Endothelial cell (in vitro differentiated cells): ENCODE measurements at places on chromosomes 5 and 9.
A peak's percentile ranks its signal among the peaks of the same experiment; 100 is the strongest.

- peak; percentile 26 for DNase-seq
Measured at GRCh38 chr5:139689631-139690063, 41.5 kb downstream of the CXXC5 start.

DNA sequence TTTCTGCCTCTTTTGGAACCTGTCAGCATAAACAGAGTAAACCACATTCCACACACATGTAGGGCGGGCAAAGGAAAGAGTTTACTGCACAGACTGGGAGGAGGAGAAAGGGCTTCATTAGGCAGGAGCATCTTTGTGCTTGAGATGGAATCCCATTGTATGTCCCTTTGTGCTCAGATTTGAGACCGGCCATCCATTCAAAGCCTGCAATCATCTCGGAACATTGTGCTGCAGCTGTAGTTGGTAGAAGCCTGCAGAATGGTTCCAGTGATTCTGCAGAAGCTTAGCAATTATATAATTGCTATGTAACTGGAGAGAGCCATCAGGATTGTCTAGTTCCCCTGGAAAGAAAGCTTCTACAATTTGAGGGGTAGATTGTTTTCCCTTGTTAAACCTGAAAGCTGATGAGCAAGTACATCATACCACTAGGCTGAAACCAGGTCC is 16.5 kb downstream of the ZNF462 start:
- DNase-seq = no peak

GRCh38 chr5:76175051-76175666 is 92.0 kb downstream of the SV2C start:
- DNase-seq = peak; percentile 72

GRCh38 chr5:65264420-65264819 is 217.3 kb downstream of the ADAMTS6 start:
- DNase-seq = no peak

DNA sequence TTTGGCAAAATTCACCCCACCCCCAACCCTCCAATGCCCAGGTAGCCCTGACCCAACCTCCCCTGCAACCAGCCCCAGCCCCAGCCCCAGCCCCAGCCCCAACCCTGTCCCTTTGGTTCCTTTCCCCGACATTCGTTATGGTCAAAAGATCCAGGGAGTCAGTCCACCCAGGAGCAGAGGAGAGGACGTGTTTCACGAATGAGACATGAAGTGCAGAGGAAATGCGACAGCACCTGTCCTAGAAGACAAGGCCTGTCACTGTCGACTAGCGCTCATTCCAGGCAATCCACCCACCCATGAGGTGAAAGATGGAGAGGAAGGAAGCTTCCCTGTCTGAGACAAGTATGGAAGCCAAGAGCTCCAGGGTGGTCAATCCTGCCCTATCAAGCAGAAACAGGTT is 485.0 kb downstream of the SPATA31A7 start:
- no peak for DNase-seq

GRCh38 chr5:157324237-157324636 is 58.3 kb downstream of the CYFIP2 start:
- peak; percentile 30 for DNase-seq

- DNase-seq = no peak
Measured at GRCh38 chr5:127111112-127111511, 37.8 kb upstream of the C5orf63 start.

GRCh38 chr5:78411586-78411985 is 51.2 kb downstream of the SCAMP1 start:
- no peak for DNase-seq

DNA sequence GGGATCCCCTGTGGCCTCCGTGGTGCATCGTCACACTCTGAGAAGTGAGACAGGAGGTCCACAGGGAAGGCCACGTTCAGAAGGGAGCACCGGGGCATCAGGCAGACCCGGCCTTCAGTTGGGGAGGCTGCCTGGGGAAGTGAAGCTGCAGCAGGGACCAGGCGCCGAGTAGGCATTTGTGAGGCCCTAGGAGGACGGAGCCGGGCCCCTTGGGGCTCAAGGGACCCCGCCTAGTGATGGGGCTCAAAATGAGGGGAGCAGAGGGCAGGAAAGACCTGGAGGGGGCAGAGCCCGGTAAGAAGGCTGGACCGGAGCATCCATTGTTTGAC is 85.4 kb upstream of the FAM120A start:
- no peak for DNase-seq

- no peak for DNase-seq
Measured at GRCh38 chr5:172456076-172456722, 1.9 kb upstream of the SH3PXD2B start.

DNA sequence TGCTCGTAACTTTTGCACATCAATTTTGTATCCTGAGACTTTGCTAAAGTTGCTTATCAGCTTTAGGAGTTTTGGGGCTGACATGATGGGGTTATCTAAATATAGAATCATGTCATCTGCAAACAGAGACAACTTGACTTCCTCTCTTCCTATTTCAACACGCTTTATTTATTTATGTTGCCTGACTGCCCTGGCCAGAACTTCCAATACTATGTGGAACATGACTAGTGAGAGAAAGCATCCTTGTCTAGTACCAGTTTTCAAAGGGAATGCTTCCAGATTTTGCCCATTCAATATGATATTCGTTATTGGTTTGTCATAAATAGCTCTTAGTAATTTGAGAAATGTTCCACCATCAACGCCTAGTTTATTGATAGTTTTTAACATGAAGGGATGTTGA is 65.4 kb upstream of the CDH12 start:
- no peak for DNase-seq

DNA sequence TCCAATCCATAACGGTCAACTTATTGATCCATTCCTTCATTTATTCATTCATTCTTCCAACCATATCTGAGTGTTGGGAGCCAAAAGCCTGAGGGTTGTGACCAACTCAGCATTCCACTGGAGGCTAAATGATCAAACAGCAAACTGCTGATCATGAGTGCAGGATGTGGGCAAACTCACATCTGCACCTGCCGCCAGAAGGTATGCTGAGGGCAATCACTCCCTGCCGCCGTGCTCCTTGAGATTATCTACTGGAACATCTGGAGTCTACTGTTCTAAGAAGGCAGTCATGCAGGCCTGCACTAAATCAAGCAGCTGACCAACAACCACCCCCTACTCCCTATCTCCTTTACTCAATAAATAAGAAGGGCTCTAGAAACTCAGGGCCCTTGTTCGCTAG is 184.0 kb downstream of the TTLL11 start:
- no peak for DNase-seq

- DNase-seq = no peak
Measured at GRCh38 chr5:124718380-124718789, 28.1 kb downstream of the ZNF608 start.

GRCh38 chr5:37197340-37198050 is 51.7 kb downstream of the CPLANE1 start:
- no peak for DNase-seq

- DNase-seq = no peak
Measured at GRCh38 chr9:111366978-111367377, 37.0 kb upstream of the OR2K2 start.

GRCh38 chr5:142152384-142152732 is 43.8 kb downstream of the NDFIP1 start:
- no peak for DNase-seq

DNA sequence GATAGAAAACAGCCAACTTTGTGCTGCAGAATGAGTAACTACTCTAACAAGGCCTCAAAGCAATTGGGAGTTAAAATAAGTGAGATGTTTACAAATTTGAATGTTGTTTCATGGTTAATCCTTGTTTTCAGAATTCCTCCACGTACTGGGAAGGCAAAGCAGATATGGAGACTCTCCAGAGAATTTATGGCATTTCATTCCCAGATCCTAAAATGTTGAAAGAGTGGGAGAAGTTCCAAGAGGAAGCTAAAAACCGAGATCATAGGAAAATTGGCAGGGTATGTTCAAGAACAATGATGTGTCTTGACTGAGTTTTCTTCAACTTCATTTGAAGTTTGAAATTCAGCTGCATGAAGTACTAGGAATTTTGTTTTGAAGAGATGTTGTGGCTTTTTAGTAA is 16.4 kb downstream of the TARS1 start:
- DNase-seq = no peak

GRCh38 chr9:27408482-27408881 is 111.5 kb upstream of the EQTN start:
- no peak for DNase-seq

DNA sequence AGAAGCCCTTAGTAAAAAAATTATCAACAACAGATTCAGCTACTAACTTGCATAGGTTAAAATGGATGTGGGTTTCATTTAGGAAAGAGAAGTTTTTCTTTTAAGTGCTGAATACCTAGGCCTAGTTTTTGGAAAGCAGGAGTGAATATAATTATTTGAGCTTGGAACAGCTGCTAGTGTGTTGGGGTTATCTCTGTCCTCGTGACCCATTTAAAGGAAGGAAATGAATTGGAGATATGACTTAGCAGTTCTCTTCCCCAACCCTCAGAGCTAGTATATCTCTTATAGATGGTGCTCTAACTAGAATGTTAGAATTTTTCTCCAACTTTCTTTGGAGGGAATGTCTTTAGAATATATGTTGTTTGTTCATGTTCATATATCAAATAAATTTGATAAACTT is 38.6 kb downstream of the ZNF366 start:
- no peak for DNase-seq

DNA sequence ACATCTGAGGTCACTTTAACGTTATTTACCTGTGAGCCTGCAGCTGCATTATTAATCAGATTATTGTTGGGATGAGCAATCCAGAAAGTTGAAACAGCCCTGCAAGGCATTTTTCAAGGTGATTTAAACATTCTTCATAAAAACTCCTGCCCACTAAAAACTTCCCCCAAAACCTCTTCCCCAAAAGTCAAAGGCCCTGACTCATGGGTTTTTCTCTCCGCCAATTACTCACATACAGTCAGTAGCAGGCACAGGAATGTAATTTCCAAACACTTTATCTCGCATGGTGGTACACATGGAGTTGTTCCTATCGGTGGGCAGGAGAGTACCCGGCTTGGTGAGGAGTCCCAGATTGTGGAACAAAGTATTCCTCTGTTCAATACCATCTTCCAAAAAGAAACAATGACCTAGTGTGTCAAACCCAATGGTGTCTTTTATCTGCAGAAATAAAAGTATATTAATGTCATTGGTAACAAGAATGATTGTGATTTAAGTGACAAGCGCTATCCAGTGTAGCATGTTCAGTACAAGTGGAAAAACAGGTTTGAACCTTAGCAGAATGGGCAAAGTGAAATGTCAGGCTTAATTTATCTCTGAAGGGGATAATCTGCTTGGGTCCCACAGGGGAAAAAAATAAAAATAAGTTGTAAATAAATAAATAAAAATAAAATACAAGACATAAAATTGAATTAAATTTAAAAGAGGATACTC is 38.3 kb downstream of the CEMIP2 start:
- no peak for DNase-seq

GRCh38 chr5:68699966-68700365 is 393.8 kb upstream of the SLC30A5 start:
- no peak for DNase-seq
